Keratinocyte (primary cell): ENCODE measurements at places on chromosomes 6 and 20. TPM values are rescaled to one million over a fixed set of nuclear protein-coding genes. Genes with fewer than 3 reads are reported as not detected.
A peak's percentile ranks its signal among the peaks of the same experiment; 100 is the strongest.

DNA sequence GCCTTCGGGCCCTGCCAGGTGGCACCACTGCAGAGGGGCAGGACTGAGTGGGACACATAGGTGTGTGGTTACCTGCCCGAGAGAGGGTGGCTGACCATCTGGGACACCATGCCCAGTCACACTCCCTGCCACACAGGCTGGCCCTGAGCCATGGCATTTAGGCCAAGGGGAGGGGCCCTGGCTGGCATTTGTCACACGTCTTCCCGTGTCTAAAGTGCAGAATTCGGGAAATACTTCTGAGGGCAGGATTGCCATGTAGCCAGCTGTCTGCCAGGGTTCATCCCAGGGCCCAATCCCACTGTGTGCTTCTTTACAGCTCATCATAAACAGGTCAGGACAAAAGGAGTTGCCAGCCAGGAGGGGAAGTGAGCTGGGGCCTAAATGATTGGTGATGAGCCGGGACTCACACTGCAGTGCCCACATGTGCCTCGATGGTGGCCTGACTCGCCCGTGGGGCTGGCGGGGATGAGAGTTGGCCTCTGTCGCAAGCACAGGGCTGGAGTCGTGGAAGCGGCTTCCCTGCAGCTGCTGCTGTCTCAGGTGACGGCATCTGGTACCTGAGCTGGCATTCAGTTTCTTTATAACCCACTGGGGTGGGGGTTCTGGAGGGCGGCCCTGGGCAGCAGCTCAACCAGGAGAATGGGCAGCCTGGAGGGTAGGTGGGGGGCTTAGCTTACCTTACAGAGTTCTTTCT is 5.9 kb upstream of the UNC93A start:
- no peak for DNase-seq

GRCh38 chr20:44092551-44093248 is 94.3 kb downstream of the JPH2 start:
- no peak for DNase-seq

DNA sequence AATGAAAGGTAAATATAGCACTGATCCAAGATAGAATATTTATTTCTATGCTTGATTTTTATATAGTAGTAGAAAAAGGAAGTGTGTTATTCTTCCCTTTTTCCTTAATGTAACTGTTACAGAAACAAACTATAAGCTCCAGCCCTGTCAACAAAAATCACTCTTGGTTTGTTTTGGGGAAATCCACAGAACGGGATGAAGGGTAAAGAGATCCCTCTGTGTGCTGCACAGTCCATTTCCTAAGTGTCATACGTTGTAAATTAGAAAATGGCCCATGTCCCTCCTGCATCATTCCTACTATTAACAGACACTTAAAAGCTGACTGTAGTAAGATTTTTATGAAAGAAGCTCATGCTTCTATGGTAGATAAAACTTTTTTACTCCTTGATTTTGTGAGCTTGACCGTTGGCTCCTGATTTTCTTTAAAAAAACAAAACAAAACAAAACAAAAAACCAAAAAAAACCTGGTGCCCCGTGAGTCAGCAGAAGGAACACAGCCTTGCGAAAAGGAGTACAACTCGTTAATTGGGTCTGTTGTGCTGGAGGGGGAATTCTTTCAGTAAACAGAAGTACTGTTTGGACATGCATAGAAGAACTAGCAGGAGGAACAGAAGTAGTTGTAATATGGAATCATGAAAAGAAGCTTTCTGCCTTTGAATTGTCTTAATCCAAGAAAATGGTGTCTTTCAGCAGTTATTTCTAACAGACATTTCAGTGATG is 67.5 kb downstream of the RTN4IP1 start:
- DNase-seq: no peak

- DNase-seq: no peak
These were observed 114.7 kb downstream of the PRIM2 start for GRCh38 chr6:57432157-57432556.

Gene ADAM33
- polyA plus RNA-seq: not detected in 3 replicates

Gene IBTK
- 15.9 to 27.0 TPM (median 16.4 TPM) in 3 replicates for polyA plus RNA-seq

DNA sequence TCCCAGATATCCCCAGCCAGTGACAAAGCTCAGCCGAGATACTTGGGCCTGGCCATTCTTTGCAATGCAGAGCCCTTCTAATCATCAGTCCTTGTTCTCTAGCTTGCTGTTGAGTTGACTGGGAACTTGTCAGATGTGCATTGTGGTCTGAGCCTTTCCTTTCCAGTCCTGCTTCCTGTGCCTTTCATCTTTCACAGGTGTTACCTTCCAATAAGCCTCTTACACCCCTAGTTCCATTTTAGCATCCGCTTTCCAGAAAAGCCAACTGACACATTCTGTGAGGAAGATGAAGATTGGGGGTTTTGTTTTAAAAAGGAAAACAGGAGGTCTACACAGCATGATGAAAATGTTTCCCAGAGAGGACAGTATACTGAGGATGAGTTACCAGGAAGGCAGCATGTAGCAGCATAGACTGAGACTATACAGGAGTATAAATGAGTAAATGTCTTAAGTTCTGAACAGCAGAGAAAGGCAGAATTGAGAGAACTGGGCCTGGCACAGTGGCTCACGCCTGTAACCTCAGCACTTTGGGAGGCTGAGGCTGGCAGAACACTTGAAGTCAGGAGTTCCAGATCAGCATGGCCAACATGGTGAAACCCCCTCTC is 5.6 kb upstream of the CEP85L start:
- no peak for DNase-seq

DNA sequence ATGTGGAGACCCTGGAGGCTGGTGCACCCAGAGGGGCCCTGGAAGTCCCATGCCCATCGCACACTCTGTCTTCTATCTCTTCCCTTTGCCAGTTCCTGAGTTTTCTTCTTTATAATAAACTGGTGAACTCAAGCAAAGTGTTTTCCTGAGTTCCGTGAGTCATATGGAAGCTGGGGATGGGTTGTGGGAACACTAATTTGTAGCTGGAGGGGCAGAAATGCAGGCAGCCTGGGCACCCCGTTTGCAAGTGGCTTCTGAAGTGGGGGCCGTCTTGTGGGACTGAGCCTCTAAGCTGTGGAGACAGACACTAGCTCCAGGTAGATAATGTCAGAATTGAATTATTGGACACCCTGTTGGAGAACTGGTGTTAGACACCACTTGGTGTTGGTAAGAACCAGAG is 3.2 kb upstream of the PPP1R3G start:
- no peak for DNase-seq

Gene HRH3
- polyA plus RNA-seq: not detected in 3 replicates

Gene DCDC2
- 0.03 to 0.10 TPM (median 0.08 TPM) in 3 replicates for polyA plus RNA-seq

Gene PRDM13
- not detected in 3 replicates for polyA plus RNA-seq

Gene MRAP2
- polyA plus RNA-seq: 2.4 to 4.1 TPM (median 3.0 TPM) in 3 replicates

Gene MCHR2
- polyA plus RNA-seq: not detected in 3 replicates

- no peak for DNase-seq
These were observed 108.6 kb downstream of the CEBPB start for GRCh38 chr20:50299325-50299629.

Gene CTCFL
- polyA plus RNA-seq: not detected in 3 replicates

- DNase-seq: no peak
These were observed 151.3 kb upstream of the QKI start for GRCh38 chr6:163263196-163263595.

GRCh38 chr20:39429726-39430125 is 467.6 kb downstream of the DHX35 start:
- DNase-seq: no peak

DNA sequence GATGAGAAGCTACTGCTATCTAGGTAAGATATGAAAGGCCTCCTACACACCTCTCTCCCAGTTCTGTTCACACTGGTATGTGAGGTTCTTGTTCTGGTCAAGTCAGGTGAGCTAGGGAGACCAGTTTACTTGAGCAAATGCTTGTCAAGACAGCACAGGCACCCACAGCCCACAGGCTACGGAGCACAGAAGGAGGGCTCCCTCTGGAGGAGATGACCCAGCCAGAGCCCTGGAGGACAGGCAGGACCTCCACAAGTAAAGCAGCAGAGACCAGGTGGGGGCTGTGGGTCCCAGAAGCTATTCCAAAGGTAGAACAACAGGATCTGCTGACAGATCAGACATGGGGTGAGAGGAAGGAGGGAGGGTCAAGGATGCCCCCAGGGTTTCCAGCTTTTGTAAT is 13.2 kb downstream of the MMP24OS start:
- no peak for DNase-seq

Gene LTA
- polyA plus RNA-seq: 0.04 TPM in 1 of 3 replicates, not detected in the others

Gene COL11A2
- polyA plus RNA-seq: 0.06 to 0.18 TPM (median 0.08 TPM) in 3 replicates

- no peak for DNase-seq
These were observed 134.3 kb upstream of the MAN1A1 start for GRCh38 chr6:119483908-119484307.

Gene FAM83B
- polyA plus RNA-seq: 19.3 to 30.3 TPM (median 26.5 TPM) in 3 replicates

DNA sequence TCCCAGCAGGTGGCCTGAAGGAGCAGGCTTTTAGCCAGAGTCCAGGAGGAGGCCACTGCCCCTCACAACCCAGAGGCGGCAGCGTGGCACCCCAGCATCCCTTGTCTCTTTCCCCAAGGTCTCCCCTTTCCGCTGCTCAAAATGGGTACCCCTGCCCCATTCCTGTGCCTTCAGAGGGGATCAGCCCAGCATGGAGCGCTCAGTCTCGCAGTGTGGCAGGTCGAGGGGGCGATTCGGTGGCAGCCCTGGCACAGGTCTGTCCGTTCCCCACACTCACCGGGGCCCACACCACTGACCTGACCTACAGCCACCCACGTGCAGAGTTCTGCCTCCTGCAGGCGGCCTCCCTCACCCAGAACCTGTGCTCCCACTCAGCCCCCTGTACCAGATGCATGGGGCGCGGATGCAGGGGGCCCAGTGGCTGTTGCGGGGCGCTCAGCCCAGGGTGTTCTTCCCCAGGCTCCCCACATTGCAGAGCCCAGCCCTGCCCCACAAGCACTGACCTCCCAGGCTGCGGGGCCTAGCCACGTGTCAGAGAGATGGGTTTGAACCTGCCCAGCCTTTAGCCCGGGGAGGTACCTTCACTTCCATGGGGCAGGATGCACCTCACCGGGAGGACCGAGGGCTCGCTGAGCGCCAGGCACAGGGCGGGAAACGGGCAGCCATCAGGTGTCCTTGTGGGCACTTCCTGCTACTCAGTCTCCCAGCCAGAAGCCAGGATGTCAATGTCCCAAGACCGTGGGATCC is 41.8 kb downstream of the DSTN start:
- no peak for DNase-seq

- DNase-seq: peak; percentile 35
These were observed 44.7 kb upstream of the ADIG start for GRCh38 chr20:38536310-38536709.

DNA sequence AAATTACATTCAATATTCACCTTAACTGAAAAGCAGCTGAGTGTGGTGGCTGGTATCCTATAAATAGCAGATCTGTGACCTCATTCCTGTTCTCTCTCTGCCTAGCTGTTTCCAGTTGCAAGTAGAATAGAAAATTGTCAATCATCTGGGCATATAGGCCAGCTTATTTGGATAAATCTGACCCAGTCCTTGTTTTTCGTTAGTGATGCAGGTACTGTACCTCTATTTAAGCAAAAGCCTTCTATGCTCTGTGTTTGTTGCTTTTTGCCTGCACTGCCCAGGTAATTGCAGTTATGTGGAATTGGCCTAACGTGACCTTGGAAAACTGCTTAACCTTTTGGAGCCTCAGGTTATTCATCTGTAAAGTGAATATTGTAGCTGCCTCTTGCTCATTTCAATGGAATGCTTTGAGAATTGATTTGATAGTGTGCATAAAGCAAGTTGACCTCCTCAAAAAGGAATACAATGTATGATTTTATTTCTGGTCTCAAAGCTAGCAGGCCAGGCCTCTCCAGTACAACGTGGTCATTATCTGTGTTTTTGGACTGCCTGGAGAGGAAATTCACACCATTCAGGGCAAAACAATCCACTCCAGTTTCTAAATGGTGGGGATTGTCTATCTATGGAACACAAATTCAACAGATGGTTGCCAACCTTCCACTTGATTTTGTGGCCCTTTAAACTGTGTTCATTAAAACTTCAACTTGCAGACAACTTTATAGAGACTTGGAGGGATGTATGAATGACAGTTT is 508.7 kb upstream of the CITED2 start:
- no peak for DNase-seq

DNA sequence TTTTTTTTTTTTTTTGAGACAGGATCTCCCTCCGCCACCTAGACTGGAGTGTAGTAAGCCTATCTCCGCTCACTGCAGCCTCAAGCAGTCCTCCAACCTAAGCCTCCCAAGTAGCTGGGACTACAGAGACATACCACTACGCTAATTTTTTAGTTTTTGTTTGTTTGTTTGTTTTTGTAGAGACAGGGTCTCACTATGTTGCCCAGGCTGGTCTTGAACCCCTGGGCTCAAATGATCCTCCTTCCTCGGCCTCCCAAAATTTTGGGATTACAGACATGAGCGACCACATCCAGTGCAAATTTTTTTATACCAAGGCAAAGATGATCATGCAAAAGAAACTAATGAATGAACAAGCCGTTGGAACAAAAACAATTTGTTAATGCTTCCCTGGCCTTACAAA is 5.3 kb downstream of the FUCA2 start:
- no peak for DNase-seq

DNA sequence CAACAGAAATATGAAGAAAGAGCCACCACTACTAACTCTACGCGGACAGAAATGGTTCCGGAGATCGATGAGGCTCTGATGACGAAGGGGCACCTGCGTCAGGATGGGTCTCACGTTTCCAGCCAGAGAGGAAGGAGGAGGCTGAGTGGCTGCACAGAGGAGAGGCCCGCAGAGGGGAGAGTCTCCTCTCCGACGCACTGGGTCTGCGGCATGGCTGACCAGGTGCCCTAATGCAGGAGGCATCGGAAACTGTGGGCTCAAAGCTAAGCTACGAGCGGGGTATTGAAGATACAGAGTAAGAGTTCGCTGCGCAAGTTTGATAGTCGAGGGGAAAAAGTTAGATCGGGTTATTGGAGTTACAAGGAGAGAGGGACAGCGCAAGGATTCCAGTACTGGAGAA is 69.9 kb downstream of the TTLL2 start:
- no peak for DNase-seq

DNA sequence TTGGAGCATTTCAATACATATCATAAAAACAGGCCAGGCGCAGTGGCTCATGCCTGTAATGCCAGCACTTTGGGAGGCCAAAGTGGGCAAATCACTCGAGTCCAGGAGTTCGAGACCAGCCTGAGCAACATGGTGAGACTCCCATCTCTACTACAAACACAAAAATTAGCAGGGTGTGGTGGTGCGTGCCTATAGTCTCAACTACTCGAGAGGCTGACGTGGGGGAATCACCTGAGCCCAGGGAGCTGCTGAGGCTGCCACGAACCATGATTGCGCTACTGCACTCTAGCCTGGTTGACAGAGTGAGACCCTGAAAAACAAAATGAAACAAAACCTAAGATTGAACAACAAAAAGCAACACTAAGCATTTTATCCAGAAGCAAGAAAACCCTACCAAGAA is 47.2 kb downstream of the BACH2 start:
- DNase-seq: no peak

DNA sequence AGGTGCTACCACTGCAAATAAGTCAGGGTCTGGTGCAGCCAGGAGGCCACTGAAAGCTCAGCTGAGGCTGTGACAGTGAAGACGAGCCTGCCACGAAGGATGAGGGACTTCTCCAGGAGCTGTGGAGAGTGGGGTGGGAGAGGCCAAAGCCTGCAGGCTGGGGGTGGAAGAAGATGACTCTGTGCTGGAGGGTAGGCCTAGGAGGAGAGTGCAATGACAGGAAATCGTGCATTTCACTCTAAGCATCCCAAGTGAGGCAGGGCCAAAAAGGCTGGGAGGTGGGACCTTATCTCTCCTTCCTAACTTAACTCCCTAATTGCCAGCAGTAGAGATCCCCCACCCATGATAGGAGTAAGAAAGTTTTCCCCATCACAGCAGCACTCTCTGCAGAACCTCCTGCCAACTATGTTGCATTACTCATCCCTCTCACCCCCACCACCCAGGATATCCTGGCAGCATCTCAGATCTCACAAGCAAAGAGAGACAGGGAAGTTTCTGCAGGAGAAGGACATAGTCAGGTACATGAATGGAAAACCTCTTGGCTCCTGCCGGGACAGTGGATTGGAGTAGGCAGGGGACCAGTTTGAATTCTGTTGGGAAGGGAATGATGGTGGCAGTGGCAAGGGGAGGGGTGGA is 466.2 kb downstream of the CDH26 start:
- DNase-seq: no peak
